ENCODE measurements at places on chromosomes 6 and 20. TPM values are rescaled to one million over a fixed set of nuclear protein-coding genes. Genes with fewer than 3 reads are reported as not detected.

- H3K27me3 ChIP-seq: peaks cover 41% of the 10 kb centered on the region
- H3K27ac ChIP-seq: no peak overlapping the region
- DNase-seq: no peak
- no peak overlapping the region for H3K4me3 ChIP-seq
These were observed 36.1 kb downstream of the PREX1 start for GRCh38 chr20:48791666-48792071.

The SNAP25 gene
- total RNA-seq: not detected

GRCh38 chr6:127343809-127344659 lies 625 bp upstream of the ECHDC1 start:
- H3K27ac ChIP-seq: peak overlapping the region; percentile 86
- peak overlapping the region; percentile 92 for H3K4me3 ChIP-seq
- peak; percentile 25 for DNase-seq

The SLC35F1 gene
- total RNA-seq: not detected

DNA sequence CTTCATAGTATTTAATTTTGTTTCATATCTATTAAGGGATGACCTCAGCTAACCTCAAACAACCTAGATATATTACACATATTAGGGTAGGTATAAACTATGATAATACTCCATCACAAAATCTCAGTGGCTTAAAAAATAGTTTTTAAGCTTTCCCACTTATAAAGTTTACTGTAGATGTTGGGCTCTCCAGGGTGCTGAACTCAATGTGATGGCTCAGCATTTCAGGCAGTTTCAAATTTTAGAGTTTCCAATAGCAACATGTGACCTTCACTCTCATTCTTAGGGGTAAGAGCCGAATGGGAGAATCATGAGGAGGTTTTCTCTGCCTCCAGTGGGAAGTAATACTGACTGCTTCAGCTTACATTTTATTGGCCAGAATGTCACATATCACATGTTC lies 357.3 kb downstream of the MEI4 start:
- no peaks in the 10 kb centered on the region for H3K27me3 ChIP-seq
- no peaks in the 10 kb centered on the region for H3K4me1 ChIP-seq
- H3K4me3 ChIP-seq: no peak overlapping the region
- DNase-seq: no peak
- H3K36me3 ChIP-seq: no peaks in the 10 kb centered on the region
- H3K27ac ChIP-seq: no peak overlapping the region

GRCh38 chr6:108555399-108556052 lies 5.2 kb upstream of the FOXO3 start:
- DNase-seq: no peak
- H3K4me1 ChIP-seq: peaks cover 34% of the 10 kb centered on the region
- H3K36me3 ChIP-seq: no peaks in the 10 kb centered on the region
- no peak overlapping the region for H3K27ac ChIP-seq
- H3K27me3 ChIP-seq: no peaks in the 10 kb centered on the region

The CYP39A1 gene
- total RNA-seq: not detected

DNA sequence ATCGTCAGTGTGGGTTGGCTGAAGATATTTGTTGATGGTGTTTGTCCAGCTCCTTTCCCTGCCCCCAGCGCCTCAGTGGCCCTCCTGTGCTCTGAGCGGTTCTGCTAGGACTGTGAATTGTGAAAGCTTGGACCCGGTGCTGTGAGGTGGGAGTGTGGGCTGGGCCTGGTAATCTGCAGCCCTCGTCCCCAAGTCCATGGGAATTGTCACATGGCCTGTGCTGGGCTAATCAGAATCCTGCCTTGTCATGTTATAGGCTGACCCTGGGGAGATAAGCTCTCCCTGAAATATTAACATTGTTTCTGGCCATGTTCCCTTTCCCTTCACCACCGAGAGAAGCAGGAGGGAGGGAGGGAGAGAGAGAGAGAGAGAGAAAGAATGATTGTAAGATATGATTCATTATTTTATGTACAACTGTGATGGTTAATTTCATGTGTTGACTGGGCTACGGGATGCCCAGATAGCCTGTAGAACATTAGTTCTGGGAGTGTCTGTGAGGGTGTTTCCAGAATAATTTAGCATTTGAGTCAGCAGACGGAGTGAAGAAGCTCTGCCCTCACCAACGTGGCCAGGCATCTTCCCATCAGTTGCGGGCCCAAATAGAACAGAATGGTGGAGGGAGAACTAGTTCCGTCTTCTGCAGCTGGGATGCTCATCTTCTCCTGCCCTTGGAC lies 62.4 kb downstream of the TFAP2C start:
- H3K27me3 ChIP-seq: peaks cover 11% of the 10 kb centered on the region
- H3K4me1 ChIP-seq: no peaks in the 10 kb centered on the region
- no peaks in the 10 kb centered on the region for H3K36me3 ChIP-seq
- no peak for DNase-seq
- H3K27ac ChIP-seq: no peak overlapping the region
- H3K4me3 ChIP-seq: no peak overlapping the region

GRCh38 chr6:155327326-155328073 lies 13.2 kb upstream of the TFB1M start:
- DNase-seq: peak; percentile 86
- H3K27ac ChIP-seq: peak overlapping the region; percentile 100
- H3K36me3 ChIP-seq: 0 out of 2 replicates have a peak, but pooled peaks cover 2% of the 10 kb centered on the region
- no peaks in the 10 kb centered on the region for H3K27me3 ChIP-seq
- H3K4me1 ChIP-seq: peaks cover 68% of the 10 kb centered on the region

The GRM4 gene
- not detected for total RNA-seq

DNA sequence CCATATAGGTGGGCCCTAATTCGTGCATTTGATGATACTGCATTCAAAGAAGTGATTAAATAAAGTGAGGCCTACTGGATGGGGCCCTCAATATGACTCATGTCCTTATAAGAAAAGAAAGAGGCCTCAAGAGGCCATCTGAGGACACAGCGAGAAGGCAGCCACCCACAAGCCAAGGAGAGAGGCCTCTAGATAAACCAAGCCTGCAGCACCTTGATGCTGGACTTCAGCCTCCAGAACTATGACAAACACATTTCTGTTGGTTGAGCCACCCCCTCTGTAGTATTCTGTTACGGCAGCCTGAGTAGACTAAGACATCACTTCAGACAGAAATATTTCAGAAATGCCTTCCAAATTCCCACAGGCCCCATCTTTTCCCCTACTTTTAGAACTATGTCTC lies 82.5 kb upstream of the PLEKHG1 start:
- H3K27me3 ChIP-seq: no peaks in the 10 kb centered on the region
- no peak overlapping the region for H3K4me3 ChIP-seq
- H3K27ac ChIP-seq: no peak overlapping the region
- no peaks in the 10 kb centered on the region for H3K36me3 ChIP-seq
- no peaks in the 10 kb centered on the region for H3K4me1 ChIP-seq

DNA sequence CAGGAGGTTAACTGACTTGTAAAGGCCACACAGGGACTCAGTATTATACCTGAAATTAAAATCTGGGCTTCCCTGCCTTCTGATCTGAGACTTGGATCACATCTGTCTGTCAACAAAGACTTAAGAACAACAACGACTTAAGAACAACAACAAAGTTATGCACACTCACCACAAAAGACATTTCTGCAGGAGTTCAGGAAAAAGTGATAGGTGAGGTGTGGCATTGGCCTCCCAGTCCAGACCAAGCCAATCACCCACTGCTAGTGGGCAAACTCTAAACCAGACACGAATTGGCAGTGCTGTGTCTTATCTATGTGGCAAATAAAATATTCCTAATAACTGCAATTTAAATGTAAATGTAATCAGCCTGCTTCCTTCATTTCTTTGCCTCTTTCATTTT lies 61.3 kb downstream of the PRDM1 start:
- H3K36me3 ChIP-seq: no peaks in the 10 kb centered on the region
- no peak overlapping the region for H3K4me3 ChIP-seq
- peaks cover 24% of the 10 kb centered on the region for H3K27me3 ChIP-seq
- no peaks in the 10 kb centered on the region for H3K4me1 ChIP-seq
- no peak overlapping the region for H3K27ac ChIP-seq

The UST gene
- total RNA-seq: 0.70 TPM

DNA sequence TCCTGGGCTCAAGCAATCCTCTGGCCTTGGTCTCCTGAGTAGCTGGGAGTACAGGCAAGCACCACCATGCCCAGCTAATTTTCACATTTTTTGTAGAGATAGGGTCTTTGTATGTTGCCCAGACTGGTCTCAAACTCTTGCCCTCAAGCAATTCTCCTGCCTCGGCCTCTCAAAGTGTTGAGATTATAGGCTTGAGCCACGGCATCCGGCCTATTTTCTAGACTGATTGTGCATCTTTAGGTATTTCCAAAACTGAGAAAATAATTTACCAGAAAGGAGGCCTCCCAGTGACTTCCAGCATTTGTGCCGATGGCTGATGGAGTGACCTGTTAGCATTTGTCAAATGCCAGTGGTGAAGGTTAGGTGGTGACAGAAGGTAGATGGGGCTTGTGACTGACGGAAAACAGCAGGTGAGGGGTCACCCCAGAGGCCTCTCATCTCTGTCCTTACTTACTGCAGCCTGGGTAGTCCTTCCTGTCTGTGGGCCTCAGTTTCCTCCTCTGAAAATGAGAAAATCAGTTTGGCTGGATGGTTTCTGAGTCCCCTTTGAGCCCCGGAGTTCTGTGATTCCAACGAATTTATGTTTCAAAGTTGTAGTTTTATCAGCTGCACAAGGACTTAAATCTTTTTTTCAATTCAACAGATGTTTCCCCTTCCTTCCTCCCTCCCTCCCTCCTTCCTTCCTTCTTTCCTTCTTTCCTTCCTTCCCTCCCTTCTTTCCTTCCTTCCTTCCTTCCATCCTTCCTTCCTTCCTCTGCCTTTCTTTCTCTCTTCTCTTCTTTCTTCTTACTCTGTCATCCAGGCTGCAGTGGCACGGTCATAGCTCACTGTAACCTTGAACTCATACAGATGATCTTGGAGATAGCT lies 53.5 kb downstream of the TGM2 start:
- no peak overlapping the region for H3K4me3 ChIP-seq
- no peaks in the 10 kb centered on the region for H3K36me3 ChIP-seq
- no peak overlapping the region for H3K27ac ChIP-seq
- no peak for DNase-seq

- H3K27ac ChIP-seq: no peak overlapping the region
- no peaks in the 10 kb centered on the region for H3K36me3 ChIP-seq
- no peak overlapping the region for H3K4me3 ChIP-seq
- H3K27me3 ChIP-seq: no peaks in the 10 kb centered on the region
- no peak for DNase-seq
- H3K4me1 ChIP-seq: peaks cover 11% of the 10 kb centered on the region
These were observed 28.2 kb upstream of the TAF8 start for GRCh38 chr6:42021847-42022754.

DNA sequence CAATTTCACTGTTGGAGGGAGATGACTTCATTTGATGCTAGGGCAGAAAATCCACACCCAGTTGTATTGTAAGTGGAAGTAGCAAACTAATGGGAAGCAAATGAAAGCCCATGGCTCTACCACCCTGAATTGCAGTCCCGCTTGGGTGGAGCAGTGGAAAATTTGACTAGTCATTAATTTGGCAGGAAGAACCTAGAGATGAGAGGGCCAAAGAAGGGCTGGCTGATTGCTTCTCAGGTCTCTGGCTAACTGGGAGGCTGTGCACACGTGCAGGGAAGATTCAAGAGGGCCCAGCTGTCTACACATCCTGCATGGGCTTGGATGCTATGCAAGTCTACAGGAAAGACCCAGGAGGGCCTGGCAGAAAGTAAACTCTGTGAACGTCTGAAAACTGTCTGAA lies 466.2 kb downstream of the TFAP2A start:
- no peaks in the 10 kb centered on the region for H3K4me1 ChIP-seq
- DNase-seq: no peak
- no peak overlapping the region for H3K27ac ChIP-seq
- no peak overlapping the region for H3K4me3 ChIP-seq
- no peaks in the 10 kb centered on the region for H3K36me3 ChIP-seq

- H3K36me3 ChIP-seq: peaks cover 45% of the 10 kb centered on the region
- H3K27me3 ChIP-seq: no peaks in the 10 kb centered on the region
- H3K4me3 ChIP-seq: no peak overlapping the region
- H3K4me1 ChIP-seq: no peaks in the 10 kb centered on the region
- DNase-seq: no peak
These were observed 24.4 kb downstream of the TMEM181 start for GRCh38 chr6:158584236-158584651.

- H3K27me3 ChIP-seq: no peaks in the 10 kb centered on the region
- H3K4me1 ChIP-seq: peaks cover 15% of the 10 kb centered on the region
- DNase-seq: peak; percentile 45
- peaks cover 12% of the 10 kb centered on the region for H3K36me3 ChIP-seq
- no peak overlapping the region for H3K27ac ChIP-seq
These were observed 24.8 kb upstream of the SLA2 start for GRCh38 chr20:36670665-36671357.

DNA sequence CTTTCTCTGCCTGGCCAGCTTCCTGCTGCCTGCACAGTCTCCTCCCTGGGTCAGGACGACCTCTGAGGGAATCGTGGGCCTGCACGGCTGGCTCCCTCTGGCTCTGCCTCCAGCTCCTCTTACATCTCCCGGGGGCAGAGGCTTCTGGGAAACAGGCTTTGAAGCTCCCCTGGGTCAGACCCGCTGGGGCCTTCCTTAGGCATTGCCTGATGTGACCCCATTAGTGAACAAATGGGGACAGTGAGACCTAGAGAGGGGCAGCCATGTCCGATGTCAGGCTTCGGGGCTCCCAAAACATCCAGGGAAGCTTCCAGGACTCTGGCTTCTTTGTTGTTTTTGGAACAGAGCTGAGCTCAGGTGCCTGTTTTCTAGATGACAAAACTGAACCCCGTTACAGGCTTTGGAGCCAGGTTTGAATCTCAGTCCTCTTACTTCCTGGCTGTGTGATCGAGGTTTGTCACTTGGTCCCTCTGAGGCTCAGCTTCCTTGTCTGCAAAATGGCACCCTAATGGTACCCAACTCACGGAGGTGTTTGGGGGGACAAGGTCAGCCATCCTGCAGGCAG lies 94.3 kb downstream of the CEBPB start:
- no peak overlapping the region for H3K4me3 ChIP-seq
- H3K27me3 ChIP-seq: no peaks in the 10 kb centered on the region
- no peak for DNase-seq
- H3K36me3 ChIP-seq: no peaks in the 10 kb centered on the region
- no peak overlapping the region for H3K27ac ChIP-seq

DNA sequence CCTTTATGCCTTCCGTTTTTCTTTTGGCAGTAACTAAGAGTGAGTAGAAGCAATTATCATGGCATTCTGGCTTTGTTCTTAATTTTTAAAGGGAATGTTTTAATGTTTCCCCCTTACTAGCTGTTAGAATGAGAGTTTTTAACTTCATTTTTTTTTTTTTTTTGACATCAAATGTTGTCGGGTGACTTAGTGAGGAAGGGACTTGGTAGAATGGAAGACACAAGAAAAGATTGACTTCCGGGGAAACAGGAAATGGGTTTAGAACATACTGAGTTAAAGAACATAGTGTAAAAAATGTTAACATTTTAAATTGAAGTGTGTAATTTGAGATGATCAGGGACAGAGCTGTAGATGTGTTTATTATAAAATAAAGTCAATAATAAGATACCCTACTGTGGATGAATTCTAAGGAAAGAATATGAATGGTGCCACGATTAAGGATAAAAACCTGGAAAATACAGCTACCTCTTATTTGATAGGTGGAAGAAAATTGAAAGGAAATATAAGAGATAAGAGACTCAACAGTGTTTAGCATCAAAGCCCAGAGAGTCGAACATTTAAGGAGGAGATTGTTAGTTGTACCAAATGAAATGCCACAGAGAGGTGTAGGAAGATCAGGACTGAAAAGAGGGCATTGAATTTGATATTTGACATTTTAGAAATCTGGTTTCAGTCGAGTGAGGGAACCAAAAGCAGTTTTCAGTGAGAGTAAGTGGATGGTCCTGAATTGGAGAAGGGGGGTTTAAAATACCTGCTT lies 9.4 kb downstream of the HSF2 start:
- H3K27ac ChIP-seq: no peak overlapping the region
- H3K27me3 ChIP-seq: no peaks in the 10 kb centered on the region
- H3K4me3 ChIP-seq: no peak overlapping the region
- no peak for DNase-seq

Data from HepG2 (cell line).